ENCODE measurements at places on chromosomes 6 and 20.

DNA sequence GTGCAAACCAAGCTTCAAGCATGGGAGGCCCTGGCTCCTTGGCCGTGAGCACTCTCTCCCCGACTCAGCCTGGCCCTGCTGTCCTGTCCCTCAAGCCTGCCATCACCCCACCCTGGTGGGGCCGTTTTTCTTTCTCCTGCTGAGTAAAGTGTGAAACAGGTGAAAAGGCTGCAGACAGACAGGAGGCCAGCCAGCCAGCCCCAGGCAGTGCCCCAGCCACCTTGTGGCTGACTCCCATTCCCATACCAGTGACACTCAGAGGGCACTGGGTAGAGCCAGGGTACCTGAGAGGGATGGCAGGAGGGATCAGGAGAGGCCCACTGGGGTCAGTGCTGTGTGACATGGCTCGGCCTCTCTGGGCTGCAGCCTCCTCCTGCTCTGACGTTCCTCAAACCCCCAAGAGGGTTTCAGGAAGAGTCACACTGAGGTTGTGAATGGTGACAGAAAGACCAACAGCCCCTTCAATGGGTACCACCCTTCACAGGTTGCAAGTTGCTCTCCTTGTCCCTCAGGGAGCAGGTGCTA is 35.9 kb upstream of the BPIFA2 start:
- DNase-seq = no peak

GRCh38 chr6:135506270-135506997 is 8.9 kb upstream of the AHI1 start:
- DNase-seq = peak; percentile 65

GRCh38 chr6:166281104-166281503 is 27.1 kb downstream of the PRR18 start:
- no peak for DNase-seq

DNA sequence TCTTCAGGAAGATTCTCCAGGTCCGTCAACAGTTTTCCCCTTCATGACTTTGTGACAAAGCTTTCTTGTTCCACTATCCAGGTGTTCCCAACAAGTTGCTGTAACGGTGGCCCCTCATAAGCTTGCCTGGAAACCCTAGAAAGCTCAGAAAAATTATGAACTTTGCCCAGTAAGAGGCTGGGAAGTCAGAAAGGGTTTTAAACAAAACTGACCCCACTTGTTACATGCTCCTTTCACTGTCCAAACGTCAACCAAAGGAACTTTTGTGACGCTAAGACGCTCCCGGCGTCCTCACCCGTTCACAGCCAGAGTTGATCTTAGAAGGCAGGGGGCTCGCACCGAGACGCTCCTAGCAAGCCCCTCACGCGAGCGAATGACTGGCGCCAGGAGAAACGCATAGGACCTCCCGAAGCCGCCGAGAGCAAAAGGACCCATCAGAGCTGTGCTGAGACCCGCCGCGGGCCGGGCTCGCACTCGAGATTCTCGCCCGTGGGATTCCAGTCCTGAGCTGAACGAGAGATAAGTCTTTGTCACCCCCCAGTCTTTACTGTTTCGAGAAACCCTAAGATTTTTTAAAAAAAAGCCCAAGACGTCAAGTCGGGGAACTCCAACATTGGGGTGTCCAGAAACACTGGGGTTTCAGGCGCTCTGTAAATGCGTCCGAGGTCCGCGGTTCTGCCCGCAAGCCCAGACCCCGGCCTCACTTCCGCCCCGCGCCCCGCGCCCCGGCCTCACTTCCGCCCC is 544 bp upstream of the ACAT2 start:
- peak; percentile 13 for DNase-seq

DNA sequence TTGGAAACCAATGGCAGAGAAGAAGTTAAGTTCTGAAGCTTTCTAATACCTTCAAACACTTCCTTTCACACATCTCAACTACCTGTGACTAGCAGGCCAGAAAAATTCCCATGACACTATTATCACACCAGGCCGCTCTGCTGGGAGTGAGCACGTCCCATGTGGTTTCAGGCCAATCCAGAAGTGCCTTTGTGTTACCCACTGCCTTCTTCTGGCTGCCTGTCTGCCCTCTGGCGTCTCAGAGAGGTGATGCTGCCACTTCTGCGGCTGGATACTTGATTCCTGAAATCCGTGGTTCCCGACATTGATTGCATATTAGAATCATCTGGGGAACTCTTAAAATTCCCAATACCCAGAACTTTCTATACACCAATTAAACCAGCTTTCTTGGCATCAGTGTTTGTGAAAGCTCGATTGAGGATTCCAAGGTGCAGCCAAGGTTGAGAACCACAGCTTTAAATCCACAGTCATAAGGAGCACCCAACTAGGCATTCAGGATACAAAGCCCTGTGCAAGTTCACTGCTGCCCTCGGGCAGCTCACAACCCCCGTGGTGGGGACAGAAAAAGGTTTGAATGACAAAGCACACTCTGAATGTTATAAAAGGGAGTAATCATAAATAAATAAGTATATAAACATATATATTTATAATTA is 65.6 kb downstream of the STMND1 start:
- DNase-seq = peak; percentile 41

DNA sequence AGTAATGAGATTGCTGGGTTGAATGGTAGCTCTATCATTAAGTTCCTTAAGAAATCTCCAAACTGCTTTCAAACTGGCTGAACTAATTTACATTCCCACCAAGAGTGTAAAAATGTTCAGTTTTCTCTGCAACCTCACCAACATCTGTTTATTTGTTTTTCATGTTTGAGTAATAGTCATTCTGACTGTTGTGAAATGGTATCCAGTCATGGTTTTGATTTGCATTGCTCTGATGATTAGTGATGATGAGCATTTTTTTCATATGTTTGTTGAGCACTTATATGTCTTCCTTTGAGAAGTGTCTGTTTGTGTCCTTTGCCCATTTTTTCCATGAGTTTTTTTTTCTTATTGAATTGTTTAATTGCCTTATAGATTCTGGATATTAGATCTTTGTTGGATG is 24.9 kb downstream of the DEFB125 start:
- no peak for DNase-seq

DNA sequence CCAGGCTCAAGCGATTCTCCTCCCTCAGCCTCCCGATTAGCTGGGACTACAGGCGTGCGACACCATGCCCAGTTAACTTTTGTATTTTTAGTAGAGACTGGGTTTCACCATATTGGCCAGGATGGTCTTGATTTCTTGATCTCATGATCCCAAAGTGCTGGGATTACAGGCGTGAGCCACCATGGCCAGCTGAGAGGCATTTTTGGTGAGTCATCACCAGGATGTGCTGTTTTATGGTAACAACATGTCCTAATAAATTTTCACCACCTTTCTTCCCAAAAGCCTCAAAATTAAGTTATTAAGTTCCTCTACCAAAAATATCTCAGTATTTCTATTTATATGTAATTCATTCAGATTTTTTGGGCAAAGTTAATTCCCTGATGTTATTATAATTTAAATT is 53.5 kb downstream of the COL21A1 start:
- DNase-seq = peak; percentile 8

- DNase-seq = no peak
These were observed 24.2 kb upstream of the MYMX start for GRCh38 chr6:44192428-44193041.

DNA sequence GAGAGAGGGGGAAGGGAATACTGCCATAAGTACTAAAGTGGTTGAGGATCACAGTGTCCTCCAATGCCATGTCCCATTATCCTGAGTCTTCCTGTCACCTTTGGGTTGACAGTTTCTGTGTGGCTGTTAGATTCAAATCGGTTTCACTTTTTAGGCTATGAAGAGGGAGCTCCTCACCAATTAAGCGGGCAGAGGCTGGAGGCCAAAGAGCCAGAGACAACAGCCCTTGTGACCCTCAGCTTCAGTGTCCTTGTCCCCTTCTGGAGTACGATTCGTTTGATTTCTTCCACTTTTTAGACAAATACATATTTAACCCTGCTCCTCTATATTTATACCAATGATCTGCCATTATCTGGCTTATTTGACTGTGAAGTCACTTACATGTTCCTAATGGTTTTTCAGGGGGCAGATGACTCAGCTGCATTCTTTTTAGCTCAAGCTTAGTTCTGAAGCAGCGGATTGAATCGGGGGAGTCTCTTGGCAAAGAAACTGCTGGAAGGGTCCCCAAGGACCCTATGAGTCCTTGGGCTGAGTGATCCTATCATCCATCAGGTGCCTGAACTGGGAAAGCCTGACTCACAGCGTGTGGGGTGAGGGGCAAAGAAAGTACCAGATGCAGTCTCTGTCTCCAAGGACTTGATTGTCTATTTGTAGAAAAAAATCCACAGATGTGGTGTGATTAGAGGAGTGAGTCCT is 18.2 kb downstream of the FERMT1 start:
- DNase-seq = peak; percentile 54

DNA sequence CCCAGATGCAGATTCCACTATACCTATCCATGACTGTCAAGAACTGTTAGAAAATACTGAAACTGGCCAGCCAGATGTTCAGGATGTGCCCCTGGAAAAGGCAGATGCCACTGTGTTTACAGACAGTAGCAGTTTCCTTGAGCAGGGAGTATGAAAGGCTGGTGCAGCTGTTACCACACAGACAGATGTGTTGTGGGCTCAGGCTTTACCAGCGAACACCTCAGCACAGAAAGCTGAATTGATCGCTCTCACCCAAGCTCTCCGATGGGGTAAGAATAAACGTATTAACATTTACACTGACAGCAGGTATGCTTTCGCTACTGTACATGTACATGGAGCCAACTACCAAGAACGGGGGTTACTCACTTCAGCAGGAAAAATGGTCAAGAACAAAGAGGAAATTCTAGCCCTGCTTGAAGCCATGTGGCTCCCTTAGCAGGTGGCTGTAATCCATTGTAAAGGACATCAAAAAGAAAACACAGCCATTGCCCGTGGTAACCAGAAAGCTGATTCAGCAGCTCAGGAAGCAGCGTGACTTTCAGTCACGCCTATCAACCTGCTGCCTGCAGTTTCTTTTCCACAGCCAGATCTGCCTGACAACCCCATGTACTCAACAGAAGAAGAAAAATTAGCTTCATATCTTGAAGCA is 459.7 kb upstream of the HTR1E start:
- no peak for DNase-seq

- no peak for DNase-seq
These were observed 45.2 kb downstream of the CDC5L start for GRCh38 chr6:44432726-44433125.

GRCh38 chr20:1029980-1030379 is 27.9 kb upstream of the RSPO4 start:
- DNase-seq = no peak

DNA sequence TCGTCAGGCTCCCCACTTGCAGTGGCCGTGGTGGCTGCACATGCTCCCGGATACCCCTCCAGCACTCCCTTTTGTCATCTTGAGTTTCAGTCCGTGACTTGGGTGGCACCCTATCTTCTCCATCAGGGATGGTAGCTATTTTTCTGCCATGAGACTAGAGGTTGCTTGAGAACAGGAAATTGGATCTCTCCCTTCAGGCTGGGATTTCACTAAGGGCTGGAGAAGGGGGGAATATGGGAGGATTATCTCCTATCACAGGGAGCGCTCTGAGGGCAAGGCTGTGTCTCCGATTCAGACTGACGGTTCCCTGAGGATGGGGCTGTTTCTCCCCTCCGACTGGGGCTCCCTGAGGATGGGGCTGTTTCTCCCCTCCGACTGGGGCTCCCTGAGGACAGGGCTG is 123.1 kb downstream of the MRPL14 start:
- DNase-seq = no peak

DNA sequence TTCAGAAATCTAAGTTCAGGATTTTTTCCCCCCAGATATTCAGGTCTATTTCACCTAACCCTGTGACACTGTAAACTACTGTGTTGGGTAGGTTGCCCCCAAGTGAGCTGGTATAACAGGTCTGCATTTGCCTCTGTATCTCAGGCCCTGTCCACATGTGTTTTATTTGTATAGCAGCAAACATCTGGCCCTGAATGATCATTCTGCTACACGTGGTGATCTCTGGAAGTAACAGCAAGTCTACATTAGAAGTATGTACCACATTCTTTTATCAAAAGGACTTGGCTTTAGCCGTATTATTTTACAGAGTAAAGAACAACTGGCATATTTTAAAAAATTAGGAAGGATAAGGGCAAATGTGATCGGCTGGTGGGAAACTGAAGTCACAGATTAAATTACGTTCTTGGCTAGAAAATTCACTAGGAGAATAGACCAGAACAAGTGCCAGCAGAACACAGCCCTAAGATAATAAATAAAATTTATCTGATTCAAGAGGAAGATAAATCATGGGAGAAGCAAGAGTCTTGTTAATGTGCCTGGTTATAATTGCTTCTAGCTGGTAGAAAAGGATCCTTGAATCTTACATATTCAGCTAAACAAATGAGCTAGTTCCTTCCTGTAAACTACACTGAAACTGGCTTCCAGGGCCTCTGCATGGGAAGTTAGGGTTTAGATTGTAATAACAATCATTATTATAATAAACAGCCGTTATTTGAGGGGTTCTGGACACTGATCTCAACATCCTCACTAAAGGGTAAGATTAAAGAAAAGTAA is 192.1 kb downstream of the SAMD5 start:
- DNase-seq = no peak

- DNase-seq = peak; percentile 33
These were observed 149.7 kb downstream of the MTHFD1L start for GRCh38 chr6:151015101-151015700.

DNA sequence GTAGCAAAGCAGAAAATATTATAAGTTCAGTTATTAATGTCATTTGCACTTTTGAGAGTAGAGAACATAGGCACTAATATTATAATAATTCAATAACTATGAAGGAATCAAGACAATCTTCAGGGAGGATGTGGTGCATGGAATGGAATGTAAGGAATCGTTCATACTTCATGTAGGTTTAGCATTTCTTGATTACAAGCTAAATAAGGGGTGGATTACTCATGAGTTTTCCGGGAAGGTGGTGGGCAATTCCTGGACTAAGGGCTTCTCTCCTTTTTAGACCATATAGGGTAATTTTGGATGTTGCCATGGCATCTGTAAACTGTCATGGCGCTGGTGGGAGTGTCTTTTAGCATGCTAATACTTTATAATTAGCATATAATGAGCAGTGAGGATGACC is 9.1 kb upstream of the BTNL2 start:
- no peak for DNase-seq

GRCh38 chr20:31760519-31761240 is 21.6 kb downstream of the TPX2 start:
- peak; percentile 36 for DNase-seq

DNA sequence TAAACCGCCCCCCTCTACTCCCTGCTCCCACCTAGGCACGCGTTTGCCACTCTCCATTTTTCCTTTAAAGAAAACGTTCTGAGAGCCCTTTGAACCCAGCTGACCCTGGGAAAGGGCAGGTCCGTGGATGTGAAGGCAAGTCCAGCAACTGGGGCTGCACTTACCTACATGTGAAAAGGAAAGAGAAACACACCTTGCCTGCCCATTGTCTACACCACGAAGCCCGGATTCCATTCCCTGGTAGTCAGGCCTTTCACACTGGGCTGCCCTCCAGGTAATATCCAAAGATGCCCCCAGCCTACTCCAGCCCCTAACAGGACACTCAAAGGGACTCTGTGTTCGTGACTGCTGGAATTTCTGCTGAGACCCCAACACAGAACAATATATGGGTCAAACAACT is 94.4 kb downstream of the CD83 start:
- DNase-seq = no peak

GRCh38 chr6:159608961-159609651 is 83.9 kb downstream of the SOD2 start:
- peak; percentile 47 for DNase-seq

- peak; percentile 83 for DNase-seq
These were observed at the start of gene MAP3K4 for GRCh38 chr6:160991406-160992060. Gene MAP3K4, plus strand, starts transcription at chr6:160991769. Its CDS starts 163 bp downstream, at chr6:160991932.

- no peak for DNase-seq
These were observed 859.7 kb downstream of the EPHA7 start for GRCh38 chr6:92559611-92560010.

- no peak for DNase-seq
These were observed 229.3 kb downstream of the TMEM242 start for GRCh38 chr6:157094038-157094437.

GRCh38 chr20:2010533-2010932 is 16.7 kb upstream of the PDYN start:
- no peak for DNase-seq
